ENCODE measurements at places on chromosomes 1 and 21.

GRCh38 chr1:42848823-42849537 lies 2.6 kb downstream of the ZNF691 start:
- DNase-seq, result no peak

DNA sequence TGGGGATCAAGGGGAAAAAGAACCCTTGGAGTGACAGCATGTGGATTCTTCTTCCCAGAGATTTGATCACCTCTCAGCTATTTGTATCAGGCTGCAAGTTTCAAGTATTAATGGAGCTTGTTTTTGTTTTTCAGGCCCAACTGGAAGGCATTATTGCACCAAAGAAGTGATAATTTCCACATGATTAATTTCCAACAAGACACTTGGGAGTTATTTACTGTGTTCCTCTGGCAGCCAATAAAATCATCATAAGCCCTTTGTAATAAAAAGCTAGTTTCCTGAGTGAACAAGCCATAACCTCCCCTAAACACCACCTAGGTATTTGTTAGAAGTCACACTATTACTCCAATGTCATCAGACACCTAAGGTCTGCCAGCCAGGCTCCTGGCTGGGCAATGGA lies 8.2 kb downstream of the DNALI1 start:
- no peak for DNase-seq

GRCh38 chr1:23026568-23026967 lies 7.3 kb downstream of the KDM1A start:
- DNase-seq, result no peak

- no peak for DNase-seq
Measured at GRCh38 chr1:66381621-66382275, 152.2 kb upstream of the SGIP1 start.
